ENCODE measurements at places on chromosomes 3 and 15. TPM values are rescaled to one million over a fixed set of nuclear protein-coding genes. Genes with fewer than 3 reads are reported as not detected.

GRCh38 chr3:4759689-4760312 lies 219.4 kb upstream of the BHLHE40 start:
- DNase-seq: no peak
- H3K27ac ChIP-seq: no peak overlapping the region
- no peaks in the 10 kb centered on the region for H3K4me1 ChIP-seq
- no peak overlapping the region for H3K4me3 ChIP-seq

- H3K27me3 ChIP-seq: no peaks in the 10 kb centered on the region
- H3K4me3 ChIP-seq: no peak overlapping the region
- H3K4me1 ChIP-seq: no peaks in the 10 kb centered on the region
- H3K36me3 ChIP-seq: peaks cover 13% of the 10 kb centered on the region
Observed at GRCh38 chr3:128072454-128073184, 20.4 kb downstream of the SEC61A1 start.

DNA sequence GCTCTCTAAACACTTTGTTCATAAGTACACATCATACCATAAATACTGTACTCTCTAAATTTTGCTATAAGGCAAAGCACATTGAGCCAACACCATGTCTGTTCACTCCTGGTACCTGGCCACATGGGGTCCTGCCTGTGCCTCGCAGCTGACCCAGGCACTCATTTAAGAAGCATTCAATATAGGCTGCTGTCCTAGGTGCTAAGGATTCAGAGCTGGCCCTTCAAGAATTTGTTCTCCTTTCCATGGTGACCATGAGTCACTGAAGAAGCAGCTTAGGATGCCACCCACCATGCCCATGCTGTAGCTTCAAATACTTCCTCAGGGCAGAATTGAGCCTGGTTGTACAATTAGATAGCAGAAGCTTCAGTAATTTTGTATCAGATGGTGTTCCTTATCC lies 119.2 kb upstream of the ZBED2 start:
- DNase-seq: no peak
- no peak overlapping the region for H3K4me3 ChIP-seq
- H3K27me3 ChIP-seq: no peaks in the 10 kb centered on the region
- no peaks in the 10 kb centered on the region for H3K36me3 ChIP-seq
- no peak overlapping the region for H3K27ac ChIP-seq

DNA sequence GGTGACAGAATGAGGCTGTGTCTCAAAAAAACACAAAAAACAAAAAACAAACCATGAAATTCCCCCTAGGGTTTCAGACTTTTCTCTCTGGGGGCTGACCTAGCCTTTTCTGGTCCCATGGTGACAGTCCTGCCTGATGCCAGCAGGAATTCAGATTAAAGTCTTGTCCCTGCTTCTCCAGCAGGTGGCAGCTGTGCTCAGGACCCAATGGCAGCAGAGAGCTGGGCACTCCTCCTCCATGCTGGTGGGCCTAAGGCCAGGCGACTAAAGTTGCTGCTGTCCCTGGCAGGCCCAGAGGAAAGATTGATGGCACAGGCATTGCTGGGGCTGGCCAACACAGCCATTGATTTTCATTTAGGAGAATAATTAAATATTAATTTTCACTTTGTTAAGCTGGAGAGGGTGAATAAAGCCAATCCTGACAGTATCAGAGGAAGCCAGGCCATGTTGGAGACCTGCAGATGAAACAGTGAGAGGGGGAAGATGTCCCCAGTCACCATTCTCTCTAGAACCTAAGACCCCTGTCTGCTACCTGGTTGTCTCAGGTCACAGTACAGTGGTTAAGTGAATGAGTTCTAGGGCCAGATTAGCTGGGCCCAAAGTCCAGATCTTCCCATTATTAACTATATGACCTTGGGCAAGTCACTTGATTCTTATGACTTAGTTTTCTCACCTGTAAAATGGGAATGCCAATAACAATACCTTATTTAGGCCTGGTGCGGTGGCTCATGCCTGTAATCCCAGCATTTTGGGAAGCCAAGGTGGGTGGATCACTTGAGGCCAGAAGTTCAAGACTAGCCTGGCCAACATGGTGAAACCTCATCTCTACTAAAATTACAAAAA lies 7.1 kb downstream of the CELF6 start:
- no peaks in the 10 kb centered on the region for H3K36me3 ChIP-seq
- no peak overlapping the region for H3K4me3 ChIP-seq
- no peak overlapping the region for H3K27ac ChIP-seq

- no peak for DNase-seq
- no peaks in the 10 kb centered on the region for H3K36me3 ChIP-seq
- no peak overlapping the region for H3K27ac ChIP-seq
- H3K4me3 ChIP-seq: no peak overlapping the region
- no peaks in the 10 kb centered on the region for H3K27me3 ChIP-seq
Observed at GRCh38 chr15:39692356-39693327, 90.0 kb downstream of the FSIP1 start.

- DNase-seq: no peak
- H3K4me1 ChIP-seq: no peaks in the 10 kb centered on the region
- H3K27ac ChIP-seq: no peak overlapping the region
Observed at GRCh38 chr3:119639494-119640350, 20.7 kb downstream of the POPDC2 start.

DNA sequence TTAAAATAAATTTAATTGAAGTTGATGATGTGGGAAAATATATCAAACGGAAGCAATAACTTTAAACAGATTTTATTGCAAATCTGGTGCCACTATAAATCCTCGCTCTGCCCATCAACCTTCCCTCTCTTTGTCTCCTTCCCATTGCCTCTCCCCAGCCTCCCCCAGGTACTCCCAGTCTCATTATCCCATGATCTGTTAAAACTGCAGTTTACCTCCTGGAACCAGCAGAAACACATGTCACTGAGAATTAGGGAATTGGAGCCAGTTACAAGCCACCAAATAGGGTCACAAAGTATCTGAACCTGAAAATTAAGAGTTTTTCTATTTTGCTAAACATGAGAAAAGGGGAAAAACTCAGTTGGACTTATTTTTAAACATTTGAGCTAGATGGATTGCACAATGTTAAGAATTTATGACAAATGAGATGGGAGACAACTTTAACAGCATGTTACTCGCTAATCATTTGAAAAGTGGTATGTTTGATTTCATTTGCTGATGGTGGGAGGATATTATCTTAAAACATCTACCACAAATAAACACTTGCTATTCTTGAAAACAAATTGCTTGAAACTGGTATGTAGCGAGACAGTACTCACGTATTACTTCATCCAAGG lies 2.4 kb downstream of the PLCH1 start:
- no peak overlapping the region for H3K4me3 ChIP-seq
- no peak overlapping the region for H3K27ac ChIP-seq
- H3K36me3 ChIP-seq: no peaks in the 10 kb centered on the region
- DNase-seq: no peak
- H3K4me1 ChIP-seq: peaks cover 13% of the 10 kb centered on the region
- H3K27me3 ChIP-seq: peaks cover 11% of the 10 kb centered on the region

GRCh38 chr3:189530822-189531221 lies 100.4 kb upstream of the TP63 start:
- no peaks in the 10 kb centered on the region for H3K4me1 ChIP-seq
- H3K36me3 ChIP-seq: no peaks in the 10 kb centered on the region
- H3K27me3 ChIP-seq: no peaks in the 10 kb centered on the region

DNA sequence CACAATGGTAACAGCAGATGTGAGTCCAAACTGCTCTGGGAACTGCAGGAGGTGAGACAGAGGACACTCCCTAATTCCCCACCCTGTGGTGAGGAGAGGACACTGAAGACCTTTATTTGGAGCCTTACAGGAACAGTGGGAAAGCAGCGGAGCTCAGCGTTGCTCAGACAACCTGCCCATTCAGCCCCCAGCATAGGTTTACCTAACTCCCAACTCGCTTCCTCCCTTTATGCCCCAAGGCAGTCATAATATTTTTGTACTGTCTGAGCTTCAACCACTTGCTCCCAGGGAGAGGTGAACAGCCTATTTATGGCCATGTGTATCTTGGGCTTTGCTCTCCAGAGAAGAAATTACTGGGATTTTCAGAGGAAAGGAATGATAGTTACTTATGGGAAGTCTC lies 34.1 kb downstream of the SHC4 start:
- H3K27ac ChIP-seq: no peak overlapping the region
- H3K27me3 ChIP-seq: no peaks in the 10 kb centered on the region
- no peak for DNase-seq
- no peaks in the 10 kb centered on the region for H3K36me3 ChIP-seq

DNA sequence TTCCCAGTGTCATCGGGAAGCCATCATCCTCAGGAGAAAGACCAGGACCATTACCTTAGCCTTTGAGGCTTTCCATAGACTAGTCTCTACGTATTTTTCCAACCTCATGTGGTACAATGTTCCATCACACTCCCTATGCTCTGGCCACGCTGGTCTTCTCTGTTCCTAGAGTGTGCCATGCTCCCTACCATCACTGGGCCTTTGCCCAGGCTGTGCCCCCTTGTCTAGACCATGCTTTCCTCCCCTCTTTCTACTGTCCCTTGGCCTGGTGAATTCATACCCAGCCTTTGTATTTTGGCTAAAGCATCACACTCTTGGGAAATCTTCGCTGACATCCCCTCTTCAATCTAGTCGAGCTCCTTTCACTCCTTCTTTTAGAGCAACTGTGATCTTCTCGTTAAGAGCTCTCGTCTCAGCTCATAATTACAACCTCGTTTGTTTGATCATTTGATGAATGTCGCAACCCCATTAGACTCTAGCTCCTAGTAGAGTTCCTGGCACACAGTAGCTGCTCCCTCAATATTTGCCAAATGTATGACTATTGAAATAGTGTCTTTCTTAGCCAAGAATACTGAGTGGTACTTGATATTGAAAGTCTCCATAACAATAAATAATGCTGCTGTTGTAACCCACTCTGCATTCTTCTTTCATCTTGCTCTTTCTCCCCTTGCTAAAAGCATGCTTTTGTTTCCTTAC lies 100.2 kb upstream of the FAM3D start:
- H3K4me1 ChIP-seq: no peaks in the 10 kb centered on the region
- H3K27ac ChIP-seq: no peak overlapping the region
- no peaks in the 10 kb centered on the region for H3K36me3 ChIP-seq
- no peaks in the 10 kb centered on the region for H3K27me3 ChIP-seq

DNA sequence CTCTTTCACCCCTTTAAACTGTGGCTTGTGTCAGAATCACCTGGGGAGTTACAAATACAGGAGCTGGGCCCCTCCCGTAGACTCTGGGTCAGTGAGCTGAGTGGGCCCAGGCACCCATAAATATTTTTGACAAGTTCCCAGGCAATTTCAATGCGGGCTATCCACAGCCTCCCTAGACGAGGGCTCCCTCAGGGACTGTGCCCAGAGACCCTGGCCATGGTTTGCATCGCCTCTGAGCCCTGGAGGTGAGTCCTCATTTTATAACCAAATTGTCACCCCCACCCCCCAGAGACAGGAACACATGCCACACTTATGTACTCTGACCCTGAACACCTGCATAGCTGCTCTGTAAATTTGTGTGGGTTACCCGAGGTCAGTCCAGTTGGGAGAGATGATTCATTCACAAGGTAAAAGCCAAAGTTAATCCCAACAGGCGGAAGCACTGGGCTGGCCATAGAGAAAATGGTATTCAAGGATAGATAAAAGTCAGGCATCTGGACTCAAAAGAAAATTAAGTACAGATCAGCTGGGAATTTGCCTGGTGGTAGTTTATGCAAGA lies 146.5 kb upstream of the SLC6A11 start:
- no peak overlapping the region for H3K4me3 ChIP-seq
- no peaks in the 10 kb centered on the region for H3K27me3 ChIP-seq

GRCh38 chr3:172102883-172103310 lies 63.5 kb downstream of the FNDC3B start:
- peaks cover 79% of the 10 kb centered on the region for H3K4me1 ChIP-seq
- peak overlapping the region; percentile 27 for H3K27ac ChIP-seq
- no peaks in the 10 kb centered on the region for H3K36me3 ChIP-seq
- H3K27me3 ChIP-seq: no peaks in the 10 kb centered on the region

DNA sequence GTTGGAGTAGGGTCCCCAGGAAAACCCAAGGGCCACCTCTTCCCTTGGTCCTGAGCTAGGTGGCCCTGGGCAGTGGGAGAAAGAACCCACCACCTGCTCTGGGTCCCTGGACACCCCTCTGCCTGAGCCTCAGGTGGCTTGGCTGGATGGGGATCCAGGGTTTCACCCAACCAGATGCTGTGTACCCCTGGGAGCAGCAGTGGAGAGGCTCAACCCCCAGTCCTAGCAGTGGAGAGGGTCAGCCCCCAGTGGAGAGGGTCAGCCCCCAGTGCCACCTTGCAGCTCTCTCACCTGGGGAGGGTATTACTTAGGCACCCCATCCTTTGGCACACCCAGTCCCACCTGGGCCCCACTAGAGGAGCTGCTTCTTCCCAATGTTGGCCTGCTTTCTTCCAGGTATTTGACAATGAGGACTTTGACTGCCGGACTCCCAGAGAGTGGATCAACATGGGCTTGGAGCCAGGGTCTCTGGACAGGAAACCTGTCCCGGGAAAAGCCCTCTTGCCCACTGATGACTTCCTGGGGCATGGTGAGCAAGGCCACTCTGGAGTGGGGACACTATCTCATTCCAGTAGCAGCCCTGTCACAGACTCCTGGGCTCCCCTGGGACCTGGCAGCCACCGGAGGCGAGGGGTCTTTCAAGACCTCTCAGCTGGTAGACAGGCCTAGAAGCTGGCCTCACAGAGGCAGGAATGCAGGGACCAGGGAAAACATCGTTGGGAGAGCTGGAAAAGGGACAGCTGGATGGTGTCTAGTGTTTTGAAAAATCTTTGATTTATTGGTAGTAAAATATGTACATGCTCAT lies 11.6 kb downstream of the DNAH1 start:
- H3K27ac ChIP-seq: no peak overlapping the region
- H3K4me3 ChIP-seq: no peak overlapping the region
- no peak for DNase-seq
- H3K4me1 ChIP-seq: no peaks in the 10 kb centered on the region
- peaks cover 32% of the 10 kb centered on the region for H3K36me3 ChIP-seq

DNA sequence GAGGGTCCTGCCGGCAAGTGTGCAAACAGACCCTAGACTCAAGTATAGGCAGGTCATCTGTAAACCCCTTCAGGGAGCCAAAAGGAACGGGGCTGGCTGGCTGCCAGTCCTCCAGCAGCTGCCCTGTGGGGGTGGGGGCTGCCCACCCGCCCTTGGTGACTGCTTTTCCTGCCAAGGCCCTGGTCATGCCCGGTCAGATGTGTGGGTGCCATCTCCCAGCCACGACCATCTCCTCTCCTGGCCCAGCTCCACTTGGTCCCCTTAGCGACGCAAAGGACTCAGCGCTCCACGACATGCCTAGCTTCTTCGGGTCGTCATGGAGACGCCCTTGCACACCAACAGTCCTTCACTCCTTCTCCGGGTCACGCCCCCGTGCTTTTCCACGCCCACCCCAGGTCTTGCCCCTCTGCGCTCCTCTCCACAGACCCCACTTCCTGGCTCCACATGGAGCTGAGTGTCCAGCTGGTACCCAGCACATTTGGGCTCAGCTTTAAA lies 2.4 kb downstream of the MUC4 start:
- no peaks in the 10 kb centered on the region for H3K4me1 ChIP-seq
- no peaks in the 10 kb centered on the region for H3K36me3 ChIP-seq
- H3K27me3 ChIP-seq: no peaks in the 10 kb centered on the region
- H3K27ac ChIP-seq: no peak overlapping the region
- H3K4me3 ChIP-seq: no peak overlapping the region

DYNLT2B gene
- total RNA-seq: 3.5 TPM

LIPH gene
- total RNA-seq: not detected

MYO5A gene
- total RNA-seq: 19.8 TPM

MYO5C gene
- total RNA-seq: 0.94 TPM

RASL12 gene
- total RNA-seq: not detected

ACTC1 gene
- not detected for total RNA-seq

CCR9 gene
- total RNA-seq: 0.40 TPM

CD47 gene
- total RNA-seq: 136 TPM

GPD1L gene
- 23.8 TPM for total RNA-seq

CFAP92 gene
- total RNA-seq: 1.3 TPM

NR2E3 gene
- total RNA-seq: not detected

FBXL22 gene
- 1.6 TPM for total RNA-seq
